ENCODE measurements at places on chromosomes 1 and 21. TPM values are rescaled to one million over a fixed set of nuclear protein-coding genes. Genes with fewer than 3 reads are reported as not detected.
A peak's percentile ranks its signal among the peaks of the same experiment; 100 is the strongest.

DNA sequence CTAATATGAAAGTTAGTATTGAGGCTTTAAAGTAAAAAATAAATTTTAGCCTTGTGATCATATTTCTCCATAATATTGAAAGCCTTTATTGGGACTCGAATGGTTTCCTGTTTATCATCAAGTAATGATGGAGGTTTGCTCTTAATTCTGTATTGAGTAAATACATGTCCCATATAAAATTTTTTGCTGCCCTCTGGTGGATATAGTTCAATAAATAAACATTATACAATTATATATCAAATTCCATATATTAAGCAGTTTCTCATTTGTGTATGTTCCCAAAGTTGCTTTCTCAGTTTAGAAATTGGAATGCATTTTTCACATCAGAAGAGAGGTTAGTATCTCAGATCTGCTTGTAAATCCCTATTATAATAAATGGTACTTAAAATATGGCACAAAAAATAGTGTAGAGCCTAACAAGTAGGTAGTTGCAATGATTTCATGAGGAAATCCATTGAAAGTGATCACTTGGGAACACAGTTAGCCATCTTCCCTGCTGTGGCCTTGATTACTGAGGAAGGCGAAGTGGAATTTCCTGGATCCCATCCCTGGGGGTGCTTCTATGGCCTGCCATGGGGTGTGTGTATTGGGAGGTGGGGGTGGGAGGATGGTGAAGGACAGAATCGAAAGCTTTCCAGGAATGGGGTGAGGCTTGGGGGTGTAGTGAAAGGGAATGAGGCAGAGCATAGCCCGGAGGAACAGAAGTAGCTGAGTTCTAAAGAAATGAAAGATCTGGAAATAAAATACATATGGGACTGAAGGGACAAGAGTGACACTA is 84.1 kb upstream of the C21orf91 start:
- H3K27me3 ChIP-seq: no peaks in the 10 kb centered on the region
- H3K27ac ChIP-seq: no peak overlapping the region
- H3K4me1 ChIP-seq: peaks cover 11% of the 10 kb centered on the region
- no peaks in the 10 kb centered on the region for H3K36me3 ChIP-seq

- H3K4me3 ChIP-seq: no peak overlapping the region
- no peaks in the 10 kb centered on the region for H3K36me3 ChIP-seq
- no peaks in the 10 kb centered on the region for H3K27me3 ChIP-seq
- H3K4me1 ChIP-seq: no peaks in the 10 kb centered on the region
- no peak overlapping the region for H3K27ac ChIP-seq
Observed at GRCh38 chr21:35586305-35586704, 474.0 kb downstream of the SETD4 start.

- H3K27me3 ChIP-seq: no peaks in the 10 kb centered on the region
- no peak overlapping the region for H3K27ac ChIP-seq
- no peak overlapping the region for H3K4me3 ChIP-seq
- no peaks in the 10 kb centered on the region for H3K4me1 ChIP-seq
- H3K36me3 ChIP-seq: no peaks in the 10 kb centered on the region
Observed at GRCh38 chr1:214623430-214623829, 20.4 kb downstream of the CENPF start.

- no peaks in the 10 kb centered on the region for H3K27me3 ChIP-seq
- no peak overlapping the region for H3K27ac ChIP-seq
- DNase-seq: no peak
- H3K36me3 ChIP-seq: no peaks in the 10 kb centered on the region
- peaks cover 12% of the 10 kb centered on the region for H3K4me1 ChIP-seq
Observed at GRCh38 chr1:112320058-112320457, 76.0 kb upstream of the CTTNBP2NL start.

DNA sequence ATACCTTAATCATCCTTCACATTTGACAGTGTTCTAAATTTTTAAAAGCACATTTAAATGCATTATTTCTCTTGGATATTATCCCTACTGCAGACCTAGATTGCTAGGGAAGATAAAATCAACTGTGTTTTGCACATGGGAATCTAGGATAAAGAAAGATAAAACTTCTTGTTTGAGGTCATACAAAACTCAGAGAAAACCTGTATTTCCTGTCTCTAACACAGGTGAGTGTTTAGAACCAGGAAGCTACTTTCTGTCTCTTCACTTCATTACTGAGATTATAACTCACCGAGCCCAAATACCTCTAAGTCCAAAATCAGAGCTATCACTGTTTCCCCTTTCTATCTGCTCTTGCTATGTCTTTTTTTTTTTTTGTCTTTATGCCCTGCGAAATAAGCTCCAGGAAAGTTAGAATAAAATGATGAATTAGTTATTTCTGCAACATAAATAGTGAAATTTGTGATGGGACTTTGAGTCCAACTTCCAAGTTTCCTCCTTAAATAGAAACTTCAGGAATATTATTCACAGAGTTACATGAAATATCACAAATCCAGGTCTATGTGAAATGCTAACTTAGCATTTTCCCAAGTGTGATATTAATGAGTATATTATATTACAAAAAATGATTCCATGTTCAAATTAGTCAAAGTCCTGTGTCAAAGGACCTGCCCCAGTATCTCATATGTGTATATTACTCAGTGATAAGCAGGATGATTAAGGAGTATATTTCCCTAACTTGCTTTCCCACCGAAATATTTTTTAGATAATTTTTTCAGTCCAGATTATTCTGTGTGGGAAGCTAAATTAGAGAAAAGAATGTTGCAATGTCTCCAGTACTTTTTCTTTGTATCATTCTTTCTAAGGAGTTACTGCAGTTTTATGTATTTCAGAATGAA is 226.4 kb downstream of the PLA2G4A start:
- H3K27me3 ChIP-seq: no peaks in the 10 kb centered on the region
- H3K36me3 ChIP-seq: no peaks in the 10 kb centered on the region
- no peak for DNase-seq
- H3K27ac ChIP-seq: no peak overlapping the region

DNA sequence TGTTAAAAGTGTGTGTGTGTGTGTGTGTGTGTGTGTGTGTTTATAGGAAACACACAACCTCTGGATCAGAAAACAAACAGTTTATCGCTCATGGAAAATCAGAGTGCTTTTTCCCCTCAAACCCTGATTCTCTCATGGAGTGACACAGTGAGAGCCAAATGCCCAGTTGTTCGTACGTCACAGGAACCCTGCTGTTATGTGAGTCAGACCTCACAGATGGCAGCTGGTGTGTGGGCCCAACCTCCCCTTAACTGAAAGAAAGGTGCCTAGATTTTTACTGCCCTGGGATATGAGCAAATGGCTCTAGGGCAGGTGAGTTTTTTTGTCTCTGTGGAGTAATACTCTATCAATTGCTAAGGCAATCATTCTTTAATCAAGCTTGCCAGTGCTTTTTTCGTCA is 1788.1 kb downstream of the BRINP3 start:
- H3K36me3 ChIP-seq: no peaks in the 10 kb centered on the region
- no peaks in the 10 kb centered on the region for H3K27me3 ChIP-seq
- no peak overlapping the region for H3K27ac ChIP-seq
- DNase-seq: no peak
- H3K4me1 ChIP-seq: no peaks in the 10 kb centered on the region

The ZNF697 gene
- total RNA-seq: 4.4 TPM

DNA sequence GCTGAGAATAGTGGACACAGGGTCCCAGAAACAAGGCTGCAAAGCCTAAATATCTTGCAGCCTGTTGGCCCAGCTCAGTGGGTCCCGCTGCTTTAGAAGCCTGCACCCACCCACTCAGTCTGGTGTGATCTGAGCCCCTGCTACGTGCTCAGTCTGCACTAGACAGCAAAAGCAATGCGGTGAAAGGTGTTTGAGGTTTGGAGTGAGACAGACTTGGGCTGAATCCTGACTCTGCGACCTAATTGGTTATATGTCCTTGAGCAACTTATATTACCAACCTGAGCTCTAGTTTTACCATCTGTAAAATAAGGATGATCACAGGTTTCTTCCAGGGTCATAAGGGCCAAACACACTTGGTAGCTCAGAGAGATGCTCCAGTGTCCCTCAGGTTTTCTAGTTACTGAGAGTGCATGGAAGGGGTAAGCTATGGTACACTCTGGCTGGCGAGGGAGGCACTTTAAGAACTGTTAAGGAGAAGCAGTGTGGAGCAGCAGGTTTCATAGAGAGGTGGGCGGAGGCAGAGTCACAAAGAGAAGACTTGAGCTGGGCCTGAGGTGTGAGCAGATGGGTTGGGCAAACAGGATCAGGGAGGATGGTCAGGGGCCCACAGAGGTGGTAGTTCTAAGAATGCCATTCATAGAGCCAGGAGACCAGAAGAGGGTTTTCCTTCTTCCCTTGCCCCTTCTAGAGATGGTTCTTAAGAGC is 10.1 kb downstream of the TMEM200B start:
- no peaks in the 10 kb centered on the region for H3K4me1 ChIP-seq
- H3K36me3 ChIP-seq: peaks cover 25% of the 10 kb centered on the region
- no peak overlapping the region for H3K27ac ChIP-seq
- no peak overlapping the region for H3K4me3 ChIP-seq
- DNase-seq: no peak
- H3K27me3 ChIP-seq: no peaks in the 10 kb centered on the region

The TCHHL1 gene
- not detected for total RNA-seq

DNA sequence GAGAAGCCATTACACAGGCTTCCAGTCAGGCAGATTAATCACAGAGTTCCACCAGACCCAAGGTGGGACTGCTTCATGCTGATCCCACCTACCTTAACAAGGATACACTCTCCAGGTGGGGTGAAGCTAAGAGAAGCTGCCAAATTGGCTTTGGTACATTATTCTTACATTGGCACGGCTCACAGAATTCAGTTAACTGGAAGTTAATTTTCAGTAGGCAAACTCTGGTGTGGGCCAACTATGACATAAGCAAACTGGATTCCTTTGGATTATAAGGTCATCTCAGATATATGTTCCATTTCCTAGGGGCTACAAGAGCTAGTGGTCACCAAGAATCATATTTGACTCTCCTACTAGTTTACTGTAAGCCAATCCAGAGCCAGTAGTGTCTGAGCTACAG is 448.8 kb upstream of the BEND5 start:
- no peak overlapping the region for H3K27ac ChIP-seq
- H3K36me3 ChIP-seq: no peaks in the 10 kb centered on the region
- no peak for DNase-seq
- H3K27me3 ChIP-seq: no peaks in the 10 kb centered on the region

DNA sequence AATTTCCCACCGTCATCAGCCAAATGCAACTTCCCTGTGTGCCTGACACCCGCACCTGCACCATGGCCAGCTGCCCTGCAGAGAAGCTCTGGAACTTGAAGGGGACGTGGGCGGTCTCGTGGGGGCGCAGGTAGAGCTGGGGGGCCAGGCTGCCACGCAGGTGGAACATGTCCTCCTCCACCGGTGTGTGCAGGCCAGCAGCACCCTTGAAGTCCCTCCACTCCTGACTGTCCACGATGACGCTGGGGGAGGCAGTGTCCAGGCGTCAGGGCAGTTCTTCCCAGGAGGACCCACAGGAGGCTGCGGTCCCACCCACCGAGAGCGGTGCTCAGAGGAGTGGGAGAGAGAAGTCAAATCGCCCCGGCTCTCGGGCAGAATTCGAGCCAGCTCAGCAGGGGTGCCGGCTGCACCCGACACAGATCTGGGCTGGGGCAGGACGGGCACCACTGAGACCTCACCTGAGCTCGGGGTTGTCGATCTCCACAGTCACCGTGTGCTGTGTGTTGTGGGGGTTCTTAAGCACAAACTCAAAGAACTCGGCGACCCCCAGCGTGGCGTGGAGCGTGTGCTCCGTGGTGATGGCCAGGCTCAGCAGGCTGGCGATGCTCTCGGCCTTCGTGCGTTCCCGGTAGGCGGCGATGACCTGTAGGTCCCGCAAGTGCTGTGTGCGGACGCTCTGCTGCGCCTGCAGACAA is 117.7 kb downstream of the NPHP4 start:
- no peaks in the 10 kb centered on the region for H3K4me1 ChIP-seq
- DNase-seq: no peak
- H3K4me3 ChIP-seq: no peak overlapping the region

- H3K27me3 ChIP-seq: no peaks in the 10 kb centered on the region
- no peaks in the 10 kb centered on the region for H3K4me1 ChIP-seq
- no peaks in the 10 kb centered on the region for H3K36me3 ChIP-seq
Observed at GRCh38 chr1:11602981-11603380, 51.2 kb downstream of the FBXO2 start.

- peak overlapping the region; percentile 92 for H3K4me3 ChIP-seq
- H3K4me1 ChIP-seq: peaks cover 8% of the 10 kb centered on the region
- H3K27ac ChIP-seq: peak overlapping the region; percentile 99
- H3K36me3 ChIP-seq: no peaks in the 10 kb centered on the region
- H3K27me3 ChIP-seq: no peaks in the 10 kb centered on the region
Observed at GRCh38 chr1:211830055-211830327, 572 bp downstream of the LPGAT1 start.

DNA sequence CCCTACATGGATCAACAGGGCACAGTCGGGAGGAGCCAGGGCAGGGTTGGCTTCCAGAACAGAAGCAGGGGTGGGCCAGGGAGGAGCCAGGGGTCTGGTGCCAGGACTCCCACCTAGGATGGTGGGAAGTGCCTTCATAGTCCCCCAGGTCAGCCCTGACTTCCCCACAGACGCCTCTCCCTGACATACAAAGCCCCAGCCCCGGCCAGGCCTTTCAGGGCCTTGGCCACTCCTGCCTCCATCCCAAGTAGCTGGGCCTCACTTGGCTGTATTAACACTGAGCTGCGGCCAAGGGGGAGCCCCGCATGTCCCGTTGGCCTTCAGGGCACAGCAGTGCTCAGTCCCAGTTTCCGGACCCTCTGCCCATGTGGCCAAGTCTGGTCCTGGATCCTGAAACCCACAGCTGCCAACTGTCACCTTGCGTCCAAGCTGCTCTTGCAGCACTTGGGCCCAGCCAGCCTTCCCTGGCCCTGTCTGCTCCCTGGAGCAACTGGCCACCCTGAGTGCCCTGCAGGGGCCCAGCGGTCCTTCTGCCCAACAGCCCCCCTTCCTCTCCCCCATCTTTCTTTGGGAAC is 627.8 kb downstream of the MATN1 start:
- H3K27ac ChIP-seq: no peak overlapping the region
- no peak overlapping the region for H3K4me3 ChIP-seq
- peak; percentile 65 for DNase-seq
- no peaks in the 10 kb centered on the region for H3K27me3 ChIP-seq
- H3K4me1 ChIP-seq: no peaks in the 10 kb centered on the region

DNA sequence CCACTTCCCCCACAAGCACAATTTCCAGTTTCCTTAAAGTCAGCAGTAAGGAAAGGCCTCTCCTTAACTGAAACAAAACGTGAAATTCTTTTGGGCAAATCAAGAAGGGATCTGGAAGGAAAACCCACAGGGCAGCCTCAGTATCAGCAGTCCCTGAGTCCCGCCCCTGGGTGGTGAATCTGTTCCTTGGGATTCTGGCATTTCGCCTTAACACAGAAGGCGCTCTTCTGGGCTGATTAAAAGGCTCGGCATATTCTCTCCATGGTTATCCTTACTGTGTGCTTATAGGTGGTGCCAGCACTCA is 12.2 kb upstream of the RAB4A start:
- no peaks in the 10 kb centered on the region for H3K36me3 ChIP-seq
- no peak overlapping the region for H3K27ac ChIP-seq
- H3K4me3 ChIP-seq: no peak overlapping the region
- H3K27me3 ChIP-seq: no peaks in the 10 kb centered on the region

The ADGRL4 gene
- 13.4 TPM for total RNA-seq

DNA sequence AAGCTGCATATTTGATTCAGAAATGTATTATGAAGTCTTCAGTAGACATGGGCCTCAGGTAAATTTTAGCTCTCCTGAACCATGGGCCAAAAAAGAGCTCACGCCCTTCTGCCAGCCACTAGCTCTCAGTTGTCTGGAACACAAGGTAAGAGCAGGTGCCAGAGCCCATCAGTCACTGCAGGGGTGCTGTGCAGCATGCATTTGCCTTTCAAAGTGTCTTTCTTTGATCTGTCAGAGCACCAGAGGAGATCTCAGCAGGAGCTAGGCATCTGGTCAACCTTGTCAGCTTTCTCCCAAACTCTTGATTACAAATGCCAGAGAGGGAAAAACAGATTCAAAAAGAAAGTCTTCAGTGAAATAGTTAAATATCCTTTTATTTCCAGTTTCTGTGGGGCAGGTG is 332.3 kb downstream of the COL11A1 start:
- no peaks in the 10 kb centered on the region for H3K4me1 ChIP-seq
- no peak overlapping the region for H3K4me3 ChIP-seq
- H3K27me3 ChIP-seq: no peaks in the 10 kb centered on the region
- no peak for DNase-seq
